Fibroblast of villous mesenchyme (primary cell): ENCODE measurements at places on chromosomes 5 and 9.

GRCh38 chr5:171622010-171622409, 163.6 kb upstream of the SMIM23 start:
- DNase-seq = no peak

DNA sequence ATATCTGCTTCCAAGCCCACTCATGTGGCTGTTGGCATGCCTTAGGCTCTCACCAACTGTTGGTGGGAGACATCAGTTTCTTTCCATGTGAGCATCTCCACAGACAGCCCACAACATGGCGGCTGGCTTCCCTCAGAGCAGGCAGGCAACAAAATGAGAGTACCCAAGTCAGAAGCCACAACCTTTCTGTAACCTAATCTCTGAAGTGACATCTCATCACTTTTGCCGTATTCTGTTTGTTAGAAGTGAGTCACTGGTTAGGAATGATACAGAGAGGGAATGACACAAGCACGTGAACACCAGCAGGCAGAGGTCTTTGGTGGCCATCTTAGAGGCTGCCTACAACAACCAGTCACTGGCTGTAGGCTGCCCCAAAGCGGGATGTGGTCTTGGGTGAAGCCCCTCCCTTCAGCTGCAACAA, 88.6 kb upstream of the RASGRF2 start:
- DNase-seq = peak; percentile 47

DNA sequence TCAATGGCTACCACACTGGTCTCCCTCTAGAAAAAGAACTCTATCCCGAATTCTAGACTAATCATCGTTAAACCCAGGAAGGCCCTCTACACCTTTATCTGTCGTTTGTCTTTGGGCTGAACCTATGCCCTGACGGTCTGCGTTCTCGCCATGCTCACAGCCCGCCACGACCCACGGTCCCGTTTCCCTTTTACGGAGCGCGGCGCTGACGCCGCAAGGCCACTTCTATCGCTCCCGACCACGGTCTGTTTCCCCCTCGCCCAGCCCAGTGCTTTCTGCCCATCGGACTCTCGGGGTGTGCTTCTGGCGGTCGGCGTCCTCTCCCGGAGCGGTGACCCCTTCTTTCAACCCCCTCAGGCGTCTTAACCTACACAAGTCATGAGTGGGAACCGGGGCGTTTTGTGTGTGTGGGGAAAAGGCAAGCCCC, 974 bp downstream of the C9orf40 start:
- DNase-seq = peak; percentile 42

GRCh38 chr9:134559013-134559412, 82.6 kb upstream of the COL5A1 start:
- no peak for DNase-seq

DNA sequence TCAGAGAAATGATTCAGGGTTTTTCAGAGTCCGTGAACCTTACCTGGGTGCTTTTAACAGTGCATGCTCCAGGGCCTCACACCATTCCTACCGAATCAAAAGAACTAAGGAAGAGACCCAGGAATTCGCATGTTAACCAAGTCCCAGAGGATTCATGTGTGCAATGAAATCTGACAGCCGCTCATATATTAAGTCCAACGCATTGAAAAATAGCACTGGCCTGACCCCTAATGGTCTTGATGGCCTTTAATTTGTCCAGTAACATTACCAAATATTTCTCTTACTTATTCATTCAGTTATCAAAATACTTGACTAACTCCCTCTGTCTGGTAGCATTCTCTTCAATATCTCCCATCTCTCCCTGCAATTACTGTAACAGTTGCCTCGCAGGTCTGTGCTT, 55.0 kb upstream of the MARCHF11 start:
- no peak for DNase-seq

DNA sequence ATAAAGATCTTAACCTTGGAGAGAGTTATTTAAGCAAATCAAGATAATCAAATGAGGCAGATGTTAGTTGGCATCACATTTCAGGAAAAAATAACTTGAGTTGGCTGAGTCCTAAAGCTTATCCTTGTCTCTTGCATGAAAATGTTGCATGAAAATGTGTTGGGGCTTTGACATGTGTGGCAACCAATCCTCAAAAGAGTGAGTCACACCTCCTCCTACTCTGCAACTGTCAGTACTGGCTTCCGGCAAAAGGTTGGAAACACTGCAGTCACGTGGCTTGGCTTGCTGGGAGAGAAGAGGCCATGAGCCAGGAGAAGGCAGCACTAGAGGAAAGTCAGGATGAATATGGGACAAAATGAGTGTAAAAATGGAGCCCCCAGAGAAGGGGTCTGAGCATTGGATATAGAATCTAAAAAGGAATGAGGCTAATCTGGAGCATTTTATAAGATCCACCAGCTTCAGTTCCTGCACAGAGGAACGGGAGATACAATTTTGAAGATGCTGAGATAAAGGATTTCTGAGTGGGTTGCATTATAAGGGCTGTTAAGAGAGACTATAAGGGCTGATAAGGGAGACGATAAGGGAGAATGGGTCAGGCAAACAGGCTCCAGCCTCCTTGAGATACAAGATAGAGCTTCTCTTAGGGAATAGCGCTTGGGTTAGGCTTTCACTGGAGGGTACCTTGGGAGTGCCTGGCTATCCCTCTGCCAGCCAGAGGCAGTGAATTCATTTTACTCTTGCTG, 43.1 kb downstream of the SPATA31D1 start:
- DNase-seq = peak; percentile 51

DNA sequence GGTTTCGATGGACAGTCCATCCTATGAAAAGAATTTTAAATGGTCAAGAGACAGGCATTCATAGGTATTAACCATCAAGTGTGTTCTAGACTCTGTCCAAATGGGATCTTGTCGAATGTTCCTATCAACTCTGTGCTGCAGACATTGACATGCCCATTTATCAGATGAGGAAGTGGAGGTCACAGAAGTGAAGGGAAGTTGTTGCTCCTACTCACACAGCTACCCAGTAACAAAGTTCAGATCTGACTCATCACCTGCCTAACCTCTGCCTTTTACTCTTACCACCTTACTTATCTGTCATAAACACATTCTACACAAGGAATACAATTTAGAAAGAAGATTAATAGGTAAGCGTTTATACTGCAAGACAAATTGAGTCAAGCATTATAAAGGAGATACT, 426.2 kb upstream of the BRINP1 start:
- no peak for DNase-seq

GRCh38 chr9:132334364-132334763, 20.4 kb downstream of the SETX start:
- no peak for DNase-seq

DNA sequence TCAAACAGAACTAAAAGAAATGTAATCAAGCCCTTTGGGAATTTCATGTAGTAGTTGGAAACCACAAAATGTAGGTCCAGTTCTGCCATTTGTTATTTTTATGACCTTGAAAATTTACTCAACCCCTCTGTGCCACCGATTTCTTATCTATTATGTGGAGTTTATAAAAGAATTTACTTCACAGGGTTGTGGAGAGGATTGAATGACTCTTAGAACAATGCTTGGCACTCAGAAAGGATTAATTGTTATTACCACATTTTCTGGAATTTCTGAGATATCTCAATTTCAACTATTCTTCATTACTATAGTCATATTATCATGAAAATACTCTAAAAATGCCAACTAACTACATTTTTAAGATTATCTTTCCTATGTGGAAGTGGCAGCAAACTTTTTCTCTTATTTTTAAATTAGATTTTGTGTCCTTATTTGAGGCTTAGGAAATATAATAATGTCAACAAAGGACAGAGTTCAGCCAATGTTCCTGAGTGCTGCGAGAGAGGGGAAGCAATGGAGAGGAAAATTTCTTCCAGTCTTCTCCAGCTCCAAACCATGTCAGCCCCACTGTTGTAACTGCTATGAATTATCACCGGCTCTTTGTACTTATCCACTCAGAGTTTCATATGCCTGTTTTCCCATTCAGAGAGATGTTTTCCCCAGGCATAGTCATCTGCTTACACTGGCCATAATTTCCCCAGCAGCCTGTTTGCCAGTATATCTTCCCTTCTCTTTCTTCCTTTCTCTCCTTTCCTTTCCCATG, 525.6 kb downstream of the SPATA31D1 start:
- no peak for DNase-seq

DNA sequence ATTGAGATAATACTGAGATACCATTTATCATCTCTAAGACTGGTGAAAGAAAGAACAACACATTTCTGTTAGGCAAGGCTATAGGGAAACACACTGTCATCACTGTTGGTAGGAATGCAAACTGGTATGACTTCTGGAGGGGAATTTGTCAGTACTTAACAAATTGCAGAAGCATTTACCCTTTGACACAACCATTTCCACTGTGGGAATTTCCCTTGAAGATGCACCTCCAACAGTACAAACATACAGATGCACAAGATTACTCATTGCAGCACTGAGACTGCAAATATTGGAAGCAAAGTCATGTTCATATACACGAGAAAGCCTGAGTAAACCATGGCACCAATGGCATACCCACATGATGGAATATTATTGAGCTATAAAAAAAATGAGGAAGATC, 17.6 kb downstream of the GM2A start:
- DNase-seq = peak; percentile 61

GRCh38 chr5:72501488-72501887, 5.7 kb downstream of the ZNF366 start:
- DNase-seq = no peak

DNA sequence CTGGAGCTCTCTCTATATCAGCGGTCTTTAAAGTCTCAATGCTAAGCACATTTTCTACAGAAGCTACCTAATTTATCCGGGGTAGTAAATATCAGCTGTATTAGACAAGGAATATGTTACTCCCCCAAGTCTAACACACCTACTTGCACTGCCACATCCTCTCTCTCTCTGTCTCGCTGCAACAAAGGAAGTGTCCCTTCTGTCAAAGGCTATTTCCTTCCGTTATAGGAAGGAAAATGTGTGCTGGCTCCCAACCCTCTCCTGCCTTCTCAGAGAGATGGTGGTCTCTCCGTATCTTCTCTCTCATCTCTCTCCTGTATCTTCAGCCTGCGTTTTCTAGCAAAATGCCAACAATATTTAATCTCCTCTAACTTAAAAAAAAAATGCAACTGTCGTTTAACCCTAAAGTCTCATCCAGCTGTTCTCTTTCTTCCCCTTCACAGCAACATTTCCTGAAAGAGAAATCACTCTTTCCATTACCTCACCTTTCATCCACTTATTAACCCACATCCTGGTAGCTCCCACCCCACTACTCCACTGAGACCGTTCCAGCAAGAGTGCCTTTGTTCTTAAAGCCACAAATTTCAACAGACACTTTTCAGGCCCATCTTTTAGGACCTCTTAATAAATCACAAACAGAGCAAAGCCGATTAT, 2.3 kb downstream of the TTF1 start:
- no peak for DNase-seq

DNA sequence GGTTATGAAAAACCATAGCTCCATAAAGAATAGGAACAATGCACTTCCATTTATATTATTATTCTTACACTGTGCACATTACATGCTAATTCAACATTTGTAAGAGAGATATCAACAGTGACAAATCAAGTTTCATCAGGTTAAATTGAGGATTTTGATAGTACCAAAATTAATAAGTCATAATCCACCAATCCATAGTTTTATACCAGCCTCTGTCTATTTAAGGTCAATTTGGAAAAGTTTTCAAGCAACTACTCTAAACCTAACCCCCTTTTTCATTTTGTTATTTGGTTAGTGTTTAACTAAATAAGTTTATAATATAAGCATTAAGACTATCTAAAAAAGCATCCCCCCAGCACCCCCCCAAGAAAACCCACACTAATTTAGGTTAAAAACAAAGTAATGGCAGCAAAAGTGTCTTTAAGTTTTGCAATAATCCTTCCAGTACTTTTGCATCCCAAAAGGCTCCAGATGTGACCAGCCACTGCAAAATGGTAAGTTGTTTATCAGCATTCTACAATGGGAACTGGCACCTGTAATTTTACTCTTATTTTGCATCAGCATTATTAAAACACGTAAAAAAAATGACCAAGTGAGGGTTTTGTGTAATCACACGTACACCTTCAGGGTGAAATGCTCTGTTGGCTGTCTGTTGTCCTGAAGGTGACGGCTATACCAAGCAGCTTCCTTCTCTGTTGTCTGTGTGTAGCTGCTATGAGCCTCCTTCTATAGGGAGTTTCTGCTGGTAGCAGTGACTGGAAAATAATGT, 36.8 kb upstream of the SSBP2 start:
- peak; percentile 86 for DNase-seq

GRCh38 chr5:34897646-34898045, 17.7 kb downstream of the RAD1 start:
- no peak for DNase-seq

DNA sequence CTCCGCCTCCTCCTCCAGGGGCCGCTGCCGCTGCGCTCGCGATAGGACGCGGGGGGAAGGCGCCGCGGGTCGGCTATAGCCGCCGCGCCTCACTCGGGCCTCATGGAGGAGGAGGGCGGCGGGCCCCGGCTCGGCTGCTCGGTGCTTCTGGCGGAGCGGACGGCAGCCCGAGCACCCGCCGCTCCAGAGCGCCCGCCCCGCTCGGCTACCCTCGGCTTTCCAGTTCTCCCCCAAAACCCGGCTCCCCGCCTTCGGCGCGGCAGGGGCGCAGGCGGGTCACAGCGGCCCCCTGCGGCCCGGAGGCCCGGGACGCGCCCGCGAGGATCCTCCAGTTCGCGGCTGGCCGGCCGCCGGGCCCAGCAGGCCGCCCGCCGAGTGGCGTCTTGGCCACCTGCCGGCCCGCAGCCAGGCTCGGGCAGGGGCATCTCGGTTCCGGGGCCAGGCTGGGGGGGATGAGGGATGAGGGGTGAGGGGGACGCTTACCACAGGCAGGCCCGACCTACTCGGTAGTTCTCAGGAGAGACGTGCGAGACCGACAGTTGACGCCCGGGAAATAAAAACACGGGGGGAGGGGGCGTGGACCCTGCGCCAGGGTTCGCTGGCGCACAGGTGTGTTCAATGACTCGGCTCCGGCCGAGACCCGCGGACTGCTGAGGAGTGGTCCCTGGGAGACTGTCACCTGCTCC, at the start of gene PAIP1:
TSS of gene PAIP1 (minus strand) at position 221 of the 686 bp plus-strand sequence. CDS start 231 bp downstream, outside the sequence.
- peak; percentile 90 for DNase-seq

GRCh38 chr5:66538531-66538930, 57.7 kb upstream of the MAST4 start:
- DNase-seq = no peak

DNA sequence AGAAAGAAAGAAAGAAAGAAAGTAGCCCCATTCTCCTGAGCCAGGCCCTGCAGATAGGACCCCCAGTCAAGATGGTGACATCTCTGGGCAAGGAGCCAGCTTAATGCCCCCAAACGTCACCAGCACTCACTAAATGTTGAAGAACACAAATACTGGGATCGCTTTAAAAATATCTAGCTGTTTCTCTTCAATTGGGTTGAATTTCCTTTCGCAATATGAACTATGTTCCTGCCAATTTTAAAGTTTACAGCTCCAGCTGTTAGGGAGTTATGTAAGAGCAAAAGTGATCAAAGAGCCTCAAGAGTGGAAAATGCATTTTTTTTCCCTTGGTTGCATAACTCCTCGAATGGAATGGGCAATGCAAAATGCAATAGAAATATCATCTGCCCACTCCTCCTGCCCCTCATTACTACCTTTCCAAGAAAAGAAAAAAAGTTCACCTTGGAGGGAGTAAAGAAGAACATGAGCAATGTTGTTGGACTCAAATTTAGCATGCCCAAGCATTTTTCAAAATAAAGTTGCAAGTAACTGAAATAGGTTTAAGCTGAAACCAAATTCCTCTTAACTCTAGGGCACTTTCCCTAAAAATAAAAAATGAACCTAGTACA, 244.2 kb upstream of the PIK3R1 start:
- peak; percentile 79 for DNase-seq

GRCh38 chr5:157575381-157576020, at the start of gene ADAM19:
Gene ADAM19, minus strand, starts transcription at chr5:157575775. Its CDS starts 79 bp downstream, at chr5:157575696.
- DNase-seq = peak; percentile 53
